D721Med (cell line): ENCODE measurements at places on chromosomes 4 and X.

DNA sequence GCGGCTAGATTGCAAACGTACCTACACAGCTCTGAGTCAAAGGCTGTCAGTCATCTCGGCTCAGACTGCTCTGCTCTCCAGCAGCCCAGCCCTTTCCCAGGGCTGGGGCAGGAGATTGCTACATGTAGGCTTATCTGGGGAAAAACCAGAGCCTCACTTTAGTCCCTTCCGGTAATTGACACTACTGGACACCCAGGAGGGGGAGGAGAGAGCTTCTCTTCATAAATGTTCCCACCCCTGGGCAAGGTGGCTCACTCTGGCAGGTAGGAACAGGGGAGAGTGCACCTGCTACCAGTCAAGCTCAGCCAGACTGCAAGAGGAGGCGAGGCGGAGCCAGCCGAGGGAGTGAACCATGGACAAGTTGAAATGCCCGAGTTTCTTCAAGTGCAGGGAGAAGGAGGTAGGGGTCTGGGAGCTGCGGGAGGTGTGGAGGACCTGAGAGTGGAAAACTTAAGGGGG is at the start of gene SLC6A14:
SLC6A14 (plus strand) TSS at position 249 of the 459 bp plus-strand sequence; CDS start at position 353, 104 bp downstream.
- no peak for DNase-seq

DNA sequence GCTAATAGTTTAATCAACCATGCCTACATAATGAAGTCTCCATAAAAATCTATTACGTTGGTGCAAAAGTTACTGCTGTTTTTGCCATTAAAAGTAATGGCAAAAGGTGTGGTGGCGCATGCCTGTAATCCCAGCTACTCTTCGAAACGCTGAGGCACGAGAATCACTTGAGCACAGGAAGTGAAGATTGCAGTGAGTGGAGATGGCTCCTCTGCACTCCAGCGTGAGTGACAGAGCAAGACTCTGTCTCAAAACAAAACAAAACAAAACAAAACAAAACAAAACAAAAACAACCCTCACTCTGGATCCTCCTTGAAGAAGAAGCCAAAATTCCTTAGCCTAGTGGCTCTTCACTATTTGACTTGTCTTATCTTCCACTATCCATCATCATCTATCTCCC is 78.0 kb downstream of the MSN start:
- no peak for DNase-seq

DNA sequence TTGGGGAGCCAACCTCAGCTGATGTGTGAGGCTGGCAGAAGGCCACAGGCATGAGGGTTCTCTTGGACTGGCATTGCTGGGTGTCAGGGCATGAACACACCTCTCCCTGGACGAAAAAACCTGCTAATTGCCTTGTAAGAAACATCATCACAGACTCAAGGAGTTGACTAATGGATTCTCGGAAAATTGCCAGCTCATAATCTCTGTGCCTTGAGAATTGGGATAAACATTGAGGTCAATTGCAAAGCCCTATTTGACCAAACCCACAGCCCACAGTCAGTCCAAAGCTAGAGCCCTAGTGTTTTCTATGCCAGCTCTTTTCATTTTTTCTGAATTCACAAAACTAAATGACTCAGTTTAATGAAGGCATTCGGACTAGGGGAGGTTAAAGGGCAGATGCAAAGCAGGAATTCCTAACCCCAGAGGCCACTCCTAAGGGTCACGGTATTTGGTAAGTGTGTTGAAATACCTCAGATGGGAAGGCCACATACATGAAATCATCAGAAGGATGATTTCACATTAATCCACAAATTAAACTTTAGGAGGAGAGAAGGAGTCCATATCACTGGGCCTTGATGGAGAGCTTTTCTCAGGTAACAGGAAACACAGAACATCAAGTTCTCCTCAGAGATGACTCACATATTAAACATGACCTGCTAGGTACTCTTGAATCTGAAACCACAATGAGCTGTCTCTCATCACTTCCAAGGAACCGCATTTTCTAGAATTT is 39.0 kb upstream of the RASL11B start:
- no peak for DNase-seq

GRCh38 chr4:174334628-174335027 is 50.9 kb downstream of the CEP44 start:
- no peak for DNase-seq

DNA sequence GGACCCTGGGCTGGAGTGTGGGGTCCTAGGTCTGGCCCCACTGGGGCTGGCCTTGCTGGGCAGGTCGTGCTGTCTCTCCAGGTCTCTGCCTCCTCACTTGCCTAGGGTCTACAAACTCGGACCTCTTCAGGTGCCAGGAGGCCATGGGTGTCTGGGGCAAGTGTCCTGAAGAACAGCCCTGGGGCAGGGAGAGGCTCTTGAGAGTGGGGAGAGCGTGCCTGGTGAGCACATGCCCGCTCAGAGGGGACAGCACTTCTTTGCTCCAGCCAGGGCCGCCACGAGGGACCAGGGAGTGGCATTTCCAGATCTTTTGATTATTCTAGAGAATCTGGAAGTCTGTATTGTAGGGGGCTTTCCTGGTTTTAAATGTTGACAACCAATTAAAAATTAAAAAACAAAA is 63.7 kb downstream of the SORCS2 start:
- no peak for DNase-seq

GRCh38 chr4:110467400-110467799 is 8.6 kb upstream of the ENPEP start:
- no peak for DNase-seq
